ENCODE measurements at places on chromosomes 12 and 14.

GRCh38 chr12:67772267-67773169 lies 124.0 kb downstream of the DYRK2 start:
- DNase-seq: no peak

GRCh38 chr12:100391856-100392255 lies 35.0 kb downstream of the SLC17A8 start:
- no peak for DNase-seq

DNA sequence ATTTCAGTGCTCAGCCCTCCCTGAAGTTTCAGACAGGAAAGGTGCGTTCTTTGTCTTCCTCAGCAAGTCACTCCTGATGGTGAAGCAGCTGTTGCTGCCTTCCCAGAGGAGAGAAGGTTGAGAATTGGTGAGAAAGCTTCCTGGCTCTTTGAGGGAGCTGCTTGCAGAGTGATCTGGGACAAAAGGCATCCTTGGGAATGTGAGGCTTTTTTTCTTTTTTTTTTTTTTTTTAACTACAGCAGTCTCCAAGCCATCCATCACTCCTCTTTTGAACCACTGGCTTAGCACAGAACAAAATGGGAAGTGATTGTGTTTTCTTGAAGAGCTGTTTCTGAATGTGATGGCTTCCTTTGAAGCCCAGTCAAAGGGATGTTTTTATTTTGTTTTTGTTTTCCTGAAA lies 120.4 kb upstream of the LRIG3 start:
- no peak for DNase-seq

DNA sequence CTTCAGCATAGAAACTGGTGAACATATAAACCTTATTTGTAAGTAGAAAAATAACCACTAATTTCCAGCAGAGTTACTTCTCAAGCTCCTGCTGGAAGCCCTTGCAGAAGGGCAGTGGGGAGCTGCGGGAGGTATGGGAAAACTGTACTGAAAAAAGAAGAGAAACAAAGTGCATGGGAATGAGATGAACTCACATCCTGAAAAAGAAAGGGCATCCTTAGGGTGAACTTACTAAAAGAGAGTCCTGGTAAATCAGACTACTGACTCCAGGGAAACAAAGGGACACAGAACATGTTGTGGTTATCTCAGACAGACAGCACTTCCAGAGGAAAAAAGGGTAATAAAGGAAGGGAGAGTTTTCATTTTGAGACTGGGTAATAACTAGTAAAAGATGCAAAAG lies 515.1 kb downstream of the RPL10L start:
- DNase-seq: no peak

- DNase-seq: no peak
These were observed 114.0 kb upstream of the SLC38A2 start for GRCh38 chr12:46486588-46486987.
